ENCODE measurements at places on chromosomes 12 and 14.

DNA sequence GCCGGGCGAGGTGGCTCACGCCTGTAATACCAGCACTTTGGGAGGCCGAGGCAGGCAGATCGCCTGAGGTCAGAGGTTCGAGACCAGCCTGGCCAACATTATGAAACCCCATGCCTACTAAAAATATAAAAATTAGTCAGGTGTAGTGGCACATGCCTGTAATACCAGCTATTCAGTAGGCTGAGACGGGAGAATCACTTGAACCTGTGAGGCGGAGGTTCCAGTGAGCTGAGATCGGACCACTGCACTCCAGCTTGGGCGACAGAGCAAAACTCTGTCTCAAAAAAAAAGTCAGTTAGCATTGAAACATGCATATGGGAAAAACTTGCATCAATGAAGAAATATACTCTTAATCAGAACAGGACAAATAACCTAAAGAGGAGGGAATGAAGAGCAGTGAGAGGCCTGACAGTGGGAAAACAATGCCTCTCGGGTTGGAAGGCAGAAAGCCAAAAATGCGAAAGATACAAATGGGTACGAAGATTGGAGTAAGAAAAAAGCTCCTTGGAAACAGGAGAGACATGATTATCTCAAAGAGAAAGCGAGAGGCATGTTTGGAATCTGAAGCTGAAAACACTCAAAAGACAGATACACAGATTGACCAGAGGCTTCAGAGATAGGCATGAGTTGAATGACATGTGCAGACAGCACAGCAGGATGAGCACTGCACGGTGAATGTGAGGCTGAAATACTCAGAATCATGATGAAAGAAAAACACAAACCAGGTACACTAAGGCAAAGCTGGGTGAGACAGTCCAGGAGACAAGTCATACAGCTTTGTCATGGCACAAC is 30.6 kb downstream of the RESF1 start:
- DNase-seq, result no peak

- DNase-seq, result no peak
Measured at GRCh38 chr14:92244805-92245204, 78.2 kb upstream of the SLC24A4 start.

DNA sequence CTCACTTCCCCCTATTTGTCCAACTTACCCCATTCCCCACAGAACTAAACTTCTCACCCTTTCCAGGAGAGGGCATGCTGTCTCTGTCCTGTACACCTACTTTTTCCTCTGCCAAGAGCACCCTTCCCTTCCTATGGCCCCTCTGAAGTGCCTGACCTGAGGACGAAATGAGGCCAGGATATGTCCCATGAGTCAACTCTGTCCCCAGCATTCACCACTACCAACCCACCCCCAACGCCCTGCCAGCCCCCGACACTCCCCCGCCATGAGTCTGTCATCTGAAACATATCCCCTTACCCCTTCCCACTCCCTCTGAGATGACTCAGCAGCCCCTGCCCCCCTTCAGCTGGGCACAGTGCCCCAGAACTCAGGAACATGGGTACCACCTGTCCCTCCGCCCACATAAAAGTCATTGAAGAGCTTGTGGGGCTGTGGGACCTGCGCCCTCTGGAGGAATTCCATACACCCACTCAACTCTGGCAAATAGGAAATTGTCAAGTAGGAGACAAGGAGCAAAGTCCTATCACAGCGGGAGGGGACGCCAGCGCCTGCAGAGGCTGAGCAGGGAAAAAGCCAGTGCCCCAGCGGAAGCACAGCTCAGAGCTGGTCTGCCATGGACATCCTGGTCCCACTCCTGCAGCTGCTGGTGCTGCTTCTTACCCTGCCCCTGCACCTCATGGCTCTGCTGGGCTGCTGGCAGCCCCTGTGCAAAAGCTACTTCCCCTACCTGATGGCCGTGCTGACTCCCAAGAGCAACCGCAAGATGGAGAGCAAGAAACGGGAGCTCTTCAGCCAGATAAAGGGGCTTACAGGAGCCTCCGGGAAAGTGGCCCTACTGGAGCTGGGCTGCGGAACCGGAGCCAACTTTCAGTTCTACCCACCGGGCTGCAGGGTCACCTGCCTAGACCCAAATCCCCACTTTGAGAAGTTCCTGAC is 26.3 kb downstream of the ITGA7 start:
- DNase-seq, result peak; percentile 38

- no peak for DNase-seq
Measured at GRCh38 chr14:72892879-72893635, 844 bp downstream of the DPF3 start.

DNA sequence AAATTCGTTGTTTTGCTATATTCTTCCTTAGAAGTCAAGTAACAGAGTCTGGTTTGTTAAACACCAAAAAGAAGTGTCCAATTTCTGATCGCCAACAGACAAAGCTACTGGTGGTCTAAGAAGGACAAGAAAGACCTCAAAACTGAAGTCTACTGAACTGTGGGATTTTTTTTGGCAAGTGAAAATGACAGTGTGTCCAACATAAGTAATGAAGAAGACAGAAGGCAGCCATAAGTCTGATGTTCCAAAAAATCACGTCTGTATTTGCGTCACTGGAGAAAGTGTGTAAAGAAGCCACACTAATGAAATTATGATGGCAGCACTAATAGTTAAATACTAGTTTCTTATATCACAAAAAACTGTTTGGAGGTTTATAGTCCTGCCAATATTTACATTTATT is 32.6 kb downstream of the WASHC3 start:
- no peak for DNase-seq

DNA sequence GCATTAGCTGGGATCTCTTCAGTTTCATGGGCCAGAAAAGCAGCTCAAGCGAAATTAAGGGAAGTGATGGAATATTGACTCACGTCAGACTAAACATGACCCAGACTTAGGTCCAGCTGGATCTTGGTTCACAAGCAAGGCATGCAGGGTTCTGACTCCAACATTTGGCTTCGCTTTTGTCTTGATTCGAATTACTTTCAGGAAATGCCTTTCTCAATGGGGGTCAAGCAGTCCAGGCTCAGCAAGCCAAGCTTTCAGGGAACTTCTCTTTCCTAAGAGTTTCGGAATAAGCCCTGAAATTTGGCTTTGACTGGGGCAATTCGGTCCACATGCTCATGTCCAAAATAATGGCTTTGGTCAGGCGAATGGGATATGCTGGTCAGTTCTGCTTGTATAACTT is 678.7 kb upstream of the TMEM132C start:
- no peak for DNase-seq

DNA sequence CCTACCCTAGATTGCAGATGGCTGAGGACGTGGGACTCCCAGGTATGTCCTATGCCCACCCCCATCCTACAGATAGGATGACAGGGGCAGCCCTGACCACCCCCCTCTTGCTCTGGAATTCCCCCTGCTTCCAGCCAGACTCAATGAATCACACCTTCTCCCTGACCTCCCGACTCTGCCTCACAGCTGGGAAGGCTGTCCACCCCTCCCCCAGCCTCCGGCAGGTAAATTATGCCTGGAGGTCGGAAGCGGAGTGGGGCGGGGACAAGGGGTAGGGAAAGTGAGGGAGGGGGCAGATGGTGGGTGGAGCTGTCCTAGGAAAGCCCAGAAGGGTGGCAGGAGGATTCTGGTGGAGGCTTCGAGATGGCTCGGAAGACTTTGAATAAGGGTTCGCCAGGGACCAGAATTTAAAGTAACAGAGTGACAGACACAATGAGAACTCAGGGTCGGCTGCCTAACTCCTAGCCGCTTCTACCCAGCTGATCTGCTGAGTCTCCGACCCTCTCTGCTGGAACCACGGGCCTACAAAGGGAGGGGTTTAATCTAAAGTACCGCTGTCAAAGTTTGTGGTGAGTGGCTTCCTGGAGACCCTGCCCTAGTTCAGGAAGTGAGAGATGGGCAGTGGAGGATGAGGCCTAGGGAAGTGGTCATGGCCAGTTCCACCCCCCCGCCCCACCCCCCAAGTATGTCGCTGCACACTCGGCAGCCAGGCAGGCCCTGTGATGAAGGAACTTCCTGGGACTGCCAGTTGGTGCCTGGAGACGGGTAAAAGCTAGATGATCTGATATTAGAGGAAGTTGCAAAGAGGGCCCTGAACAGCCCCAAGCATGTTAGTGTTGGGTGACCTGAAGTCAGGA is 4.2 kb downstream of the PLEKHG3 start:
- no peak for DNase-seq

GRCh38 chr14:25090716-25091454 is 40.9 kb upstream of the STXBP6 start:
- DNase-seq, result no peak

GRCh38 chr12:4080213-4080612 is 193.3 kb upstream of the CCND2 start:
- no peak for DNase-seq

GRCh38 chr12:753611-754472 is 1.5 kb downstream of the WNK1 start:
- no peak for DNase-seq

- DNase-seq, result peak; percentile 23
Measured at GRCh38 chr12:64946132-64946829, 121.8 kb downstream of the TBC1D30 start.

DNA sequence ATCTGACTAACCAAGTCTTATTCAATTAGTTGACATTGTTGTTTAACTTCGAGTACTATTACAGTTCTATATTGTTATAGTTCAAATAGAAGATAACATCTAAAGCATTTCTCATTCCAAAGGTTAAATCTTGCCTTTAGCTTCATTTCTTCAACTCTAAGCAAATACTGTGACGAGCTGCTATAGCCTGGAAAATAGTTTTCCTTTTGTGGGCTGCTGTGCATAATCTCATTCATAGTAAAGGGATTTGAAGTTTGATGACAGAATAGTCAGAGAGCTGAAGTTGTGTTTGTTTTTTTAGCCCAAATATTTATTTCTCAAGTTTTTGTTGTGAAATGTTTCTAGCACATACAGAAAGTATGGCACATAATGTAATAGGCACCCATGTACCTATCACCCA is 13.4 kb downstream of the PSEN1 start:
- DNase-seq, result no peak

DNA sequence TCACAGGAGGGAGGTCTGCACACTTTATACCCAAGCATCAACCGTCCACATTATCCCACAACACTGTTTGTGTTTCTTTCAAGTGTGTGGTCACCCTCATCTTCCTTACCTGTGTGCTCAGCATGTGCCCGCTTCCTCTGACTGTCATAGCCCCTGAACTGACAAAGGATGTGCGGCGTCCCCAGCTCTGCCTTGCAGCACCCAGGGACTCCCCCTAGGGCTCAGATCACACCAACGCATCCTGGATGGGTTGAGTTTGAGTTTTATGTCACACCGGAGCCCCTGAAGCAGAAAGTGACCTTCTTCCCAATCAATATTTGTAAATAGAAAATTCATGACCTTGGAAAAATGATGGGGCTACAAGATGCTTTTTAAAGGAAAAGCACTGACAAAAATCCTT is 770.7 kb upstream of the TMEM132C start:
- no peak for DNase-seq

DNA sequence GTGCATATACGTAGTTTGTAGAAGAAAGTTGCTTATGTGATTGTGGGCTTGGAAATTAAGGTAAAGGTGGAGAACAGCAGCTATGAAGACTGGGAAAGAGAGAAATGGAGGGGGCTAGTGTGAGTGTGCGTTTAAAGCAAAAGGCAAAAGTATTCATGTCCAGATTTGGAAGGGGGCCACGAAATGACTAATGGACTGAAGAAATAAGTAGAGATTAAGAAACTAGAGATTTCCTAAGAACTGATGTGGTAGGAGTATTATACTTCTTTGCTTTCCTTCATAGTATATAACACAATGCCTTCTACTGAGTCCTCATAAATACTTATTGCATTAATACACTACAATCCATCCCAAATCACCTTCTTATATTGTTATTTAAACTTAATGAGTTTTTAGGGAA is 298.6 kb upstream of the NOVA1 start:
- DNase-seq, result no peak

- DNase-seq, result no peak
Measured at GRCh38 chr14:25259470-25259869, 209.5 kb upstream of the STXBP6 start.

DNA sequence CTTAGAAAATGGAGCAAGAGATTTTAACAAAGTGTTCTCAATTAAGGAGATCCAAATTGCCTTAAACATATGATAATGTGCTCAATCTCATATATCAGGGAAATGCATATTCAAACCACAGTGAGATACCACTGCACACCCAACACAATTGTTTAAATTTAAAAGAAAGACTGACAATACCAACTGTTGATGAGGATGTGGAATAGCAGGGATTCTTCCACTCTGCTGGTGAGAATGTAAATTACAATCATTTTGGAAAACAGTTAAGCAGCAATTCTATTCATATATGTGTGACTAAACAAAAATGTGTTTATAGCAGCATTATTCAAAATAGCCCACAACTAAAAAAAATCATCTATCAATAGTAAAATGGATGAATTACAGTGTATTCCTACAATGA is 144.2 kb downstream of the KICS2 start:
- DNase-seq, result no peak

DNA sequence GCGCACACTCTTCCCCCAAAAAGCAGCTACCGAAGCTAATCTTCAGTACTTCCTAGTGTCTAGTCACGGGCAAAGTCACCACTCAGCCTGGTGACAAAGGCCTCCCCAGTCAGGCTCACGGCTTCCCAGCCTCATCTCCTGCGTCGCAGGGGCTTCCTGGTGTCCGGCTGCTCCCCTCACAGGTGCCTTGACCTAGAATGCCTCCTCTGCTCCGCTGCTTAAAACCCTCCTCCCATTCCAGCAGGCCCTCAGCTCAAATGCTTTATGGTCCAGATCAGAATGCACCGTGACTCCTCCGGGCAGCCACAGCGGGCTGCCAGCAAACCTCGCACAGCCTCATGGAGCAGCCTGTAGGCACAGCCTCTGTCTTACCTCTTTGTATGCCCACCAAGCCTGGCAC is 53.1 kb downstream of the PRIMA1 start:
- DNase-seq, result no peak

GRCh38 chr12:53113136-53113705 is 9.9 kb downstream of the SOAT2 start:
- no peak for DNase-seq

GRCh38 chr12:116736962-116737773 is 701 bp downstream of the SPRING1 start:
- no peak for DNase-seq

- DNase-seq, result no peak
Measured at GRCh38 chr12:12836571-12836970, 23.4 kb downstream of the DDX47 start.
